ENCODE measurements at places on chromosomes 13 and 19.
A peak's percentile ranks its signal among the peaks of the same experiment; 100 is the strongest.

DNA sequence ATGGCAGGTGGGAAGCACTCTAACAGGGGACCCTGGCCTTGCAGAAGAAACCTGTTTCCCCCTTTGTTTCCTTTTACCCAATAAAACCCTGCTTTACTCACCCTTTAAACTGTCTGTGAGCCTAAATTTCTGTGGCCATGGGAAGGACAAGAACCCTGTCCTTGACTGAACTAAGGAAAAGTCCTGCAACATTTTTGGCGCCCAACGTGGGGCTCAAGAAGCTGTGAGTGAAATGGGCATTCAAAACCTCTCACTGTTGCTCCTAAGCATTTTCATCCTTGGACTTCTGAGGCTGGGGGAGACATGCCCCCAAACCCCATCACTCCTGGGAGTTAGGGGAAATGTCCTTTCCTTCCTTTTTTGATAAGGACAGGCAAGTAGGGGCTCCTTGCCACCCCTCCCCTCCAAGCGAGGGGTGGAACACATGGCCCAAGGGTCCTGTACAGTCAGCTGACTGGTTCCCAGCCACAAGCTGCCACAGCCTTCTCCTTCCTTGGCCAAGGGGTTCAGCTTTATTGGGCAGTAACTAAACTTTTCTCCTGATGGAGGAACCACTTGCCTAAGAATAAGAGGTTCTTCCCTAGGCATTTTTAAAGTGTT lies 381.6 kb downstream of the KLF5 start:
- no peak for DNase-seq

GRCh38 chr19:4354897-4355296 lies 11.5 kb downstream of the MPND start:
- peak; percentile 73 for DNase-seq

- DNase-seq = peak; percentile 82
Observed at GRCh38 chr19:4542896-4543841, 3.3 kb upstream of the LRG1 start.

DNA sequence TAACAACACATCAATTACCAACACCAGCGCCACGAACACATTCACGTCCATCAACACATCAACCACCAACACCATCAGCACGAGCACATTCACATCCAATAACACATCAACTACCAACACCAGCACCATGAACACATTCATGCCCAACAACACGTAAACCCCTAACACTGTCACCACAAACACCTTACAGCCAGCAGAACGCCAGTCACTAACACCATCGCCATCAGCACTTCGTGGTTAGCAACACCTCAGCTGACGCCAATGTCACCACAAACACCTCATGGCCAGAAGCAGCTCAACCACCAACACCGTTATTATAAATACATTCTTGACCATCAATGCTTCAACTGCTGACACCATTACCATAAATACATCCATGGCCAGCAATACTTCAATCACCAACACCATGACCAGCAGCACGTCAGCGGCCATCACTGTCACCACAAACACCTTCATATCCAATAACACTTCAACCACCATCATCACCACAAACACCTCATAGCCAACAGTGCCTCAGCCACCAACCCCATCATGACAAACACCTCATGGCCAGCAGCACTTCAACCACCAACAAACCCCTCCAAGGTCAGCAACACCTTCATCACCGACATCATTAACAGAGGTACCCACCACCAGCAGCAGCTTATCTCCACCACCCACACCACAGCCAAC lies 9.4 kb downstream of the FCER2 start:
- DNase-seq = no peak

Data from spleen (tissue), 13 donors.